NCI-H748 treated with DMSO at 0.1 percent for 48 hours (cell line): ENCODE measurements at places on chromosomes 12 and 14.

DNA sequence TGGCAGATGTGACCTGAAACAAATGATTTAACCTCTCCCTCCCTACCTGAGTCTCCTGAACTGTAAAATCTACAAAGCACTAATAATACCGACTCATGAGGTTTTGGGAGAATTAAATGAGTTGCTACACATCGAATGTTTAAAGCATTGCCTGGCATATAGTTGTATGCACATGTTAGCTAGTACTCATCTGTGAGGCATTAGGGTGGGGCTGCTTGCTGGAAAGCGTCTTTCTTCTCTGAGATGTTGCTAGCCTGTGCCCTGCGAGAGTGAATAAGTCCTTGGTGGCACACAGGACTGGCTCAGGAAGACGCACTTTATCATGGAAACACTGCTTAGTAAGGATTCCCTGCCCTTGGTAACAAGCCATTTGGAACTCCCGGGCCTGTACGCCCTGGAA lies 6.1 kb downstream of the RAPGEF3 start:
- no peak for DNase-seq

- DNase-seq, result no peak
Observed at GRCh38 chr12:106586803-106587684, 4.2 kb downstream of the RFX4 start.

DNA sequence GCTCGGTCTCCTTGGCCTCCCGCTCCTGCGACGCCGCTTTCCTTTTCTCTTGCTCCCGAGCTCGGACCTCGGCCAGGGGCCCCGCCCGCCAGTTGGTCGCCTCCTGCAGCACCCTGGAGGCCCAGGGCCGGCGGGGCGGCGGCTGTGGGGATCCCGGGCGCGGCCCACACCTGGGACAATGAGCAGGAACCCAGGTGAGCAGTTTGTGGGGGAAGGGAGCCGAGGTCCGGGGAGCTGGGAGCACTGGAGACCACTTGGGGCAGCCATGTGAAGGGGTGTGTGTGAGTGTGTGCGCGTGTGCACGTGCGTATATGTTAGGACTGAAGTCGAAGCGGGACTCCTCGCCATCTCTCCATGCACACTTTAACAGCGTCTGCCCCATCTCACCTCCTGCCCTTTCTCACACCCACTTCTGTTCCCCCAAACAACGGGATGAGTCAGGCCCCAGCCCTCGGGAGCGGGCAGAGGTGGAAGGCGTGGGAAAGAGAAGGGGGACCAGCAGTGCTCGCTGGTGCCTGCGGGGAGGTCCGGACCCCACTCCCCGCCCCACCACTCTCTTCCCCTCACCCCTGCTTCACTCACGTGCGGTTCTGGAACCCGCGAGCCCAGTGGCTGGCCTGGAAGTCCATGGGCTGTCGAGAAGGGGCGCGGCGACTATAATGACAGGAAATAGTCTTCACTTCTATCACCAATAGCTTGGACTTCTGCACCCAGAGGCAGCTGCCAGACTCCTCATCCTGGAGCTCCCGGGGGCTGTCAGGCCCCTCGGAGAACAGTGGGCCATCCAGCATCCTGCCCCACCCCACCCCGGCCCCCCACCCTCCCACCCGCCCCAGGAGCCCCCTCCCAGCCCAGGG lies 450 bp downstream of the DDN start:
- DNase-seq, result no peak

DNA sequence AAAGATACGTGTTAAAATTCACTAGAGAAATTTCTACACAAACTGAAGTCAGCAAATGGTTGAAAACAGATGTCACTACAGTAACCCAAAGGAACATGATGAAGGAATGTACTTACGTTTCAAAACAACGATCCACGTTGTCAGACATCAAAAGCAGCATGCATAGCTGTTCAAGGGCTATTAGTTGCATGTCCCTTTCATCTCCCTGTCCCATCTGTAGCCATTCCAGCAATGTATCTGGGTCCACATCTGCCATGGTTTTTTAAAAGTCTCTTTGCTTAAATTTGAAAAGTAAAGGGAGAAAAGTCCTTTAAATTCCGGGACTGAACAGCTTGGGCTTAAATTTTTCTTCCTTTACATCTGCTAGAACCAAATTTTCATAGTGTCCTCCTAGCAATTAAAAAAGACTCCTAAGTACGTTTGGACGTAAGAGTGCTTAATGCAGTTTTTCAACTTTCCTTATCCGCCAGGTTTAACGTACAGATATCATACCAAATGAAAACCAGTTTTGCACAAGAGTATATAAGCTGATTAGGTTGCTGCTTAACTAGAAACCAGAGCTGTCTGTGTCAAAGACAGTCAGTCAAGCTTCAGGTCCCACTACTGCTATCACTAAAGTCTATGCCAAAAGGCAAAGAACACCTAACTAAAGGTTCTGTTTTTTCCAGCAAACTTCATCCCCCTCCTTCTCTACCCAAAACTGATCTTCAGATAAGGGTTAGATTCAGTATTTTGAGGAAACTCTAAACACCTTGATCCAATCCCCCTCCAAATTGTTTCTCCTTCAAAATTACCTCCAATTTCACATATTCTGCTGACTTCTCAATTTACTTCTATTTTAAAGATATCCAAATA lies 1.7 kb downstream of the HECTD1 start:
- DNase-seq, result peak; percentile 27

GRCh38 chr14:99175331-99176155 lies 96.5 kb downstream of the BCL11B start:
- no peak for DNase-seq

DNA sequence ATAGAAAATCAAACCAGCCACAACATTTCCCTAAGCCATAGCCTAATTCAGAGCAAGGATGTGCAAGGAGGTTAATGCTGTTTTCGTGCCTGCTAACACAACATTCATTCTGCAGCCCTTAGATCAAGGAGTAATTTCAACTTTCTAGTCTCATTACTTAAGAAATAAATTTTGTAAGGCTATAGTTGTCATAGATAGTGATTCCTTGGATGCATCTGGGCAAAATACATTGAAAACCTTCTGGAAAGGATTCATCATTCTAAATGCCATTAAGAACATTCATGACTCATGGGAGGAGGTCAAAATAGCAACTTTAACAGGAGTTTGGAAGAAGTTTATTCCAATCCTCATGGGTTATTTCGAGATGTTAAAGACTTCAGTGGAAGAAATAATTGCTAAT lies 283.2 kb downstream of the RPAP3 start:
- DNase-seq, result no peak
